ENCODE measurements at places on chromosomes 1 and 21.

- DNase-seq, result no peak
Observed at GRCh38 chr1:45478121-45478814, 12.7 kb downstream of the TESK2 start.

- no peak for DNase-seq
Observed at GRCh38 chr1:82782599-82782998, 981.9 kb downstream of the ADGRL2 start.

DNA sequence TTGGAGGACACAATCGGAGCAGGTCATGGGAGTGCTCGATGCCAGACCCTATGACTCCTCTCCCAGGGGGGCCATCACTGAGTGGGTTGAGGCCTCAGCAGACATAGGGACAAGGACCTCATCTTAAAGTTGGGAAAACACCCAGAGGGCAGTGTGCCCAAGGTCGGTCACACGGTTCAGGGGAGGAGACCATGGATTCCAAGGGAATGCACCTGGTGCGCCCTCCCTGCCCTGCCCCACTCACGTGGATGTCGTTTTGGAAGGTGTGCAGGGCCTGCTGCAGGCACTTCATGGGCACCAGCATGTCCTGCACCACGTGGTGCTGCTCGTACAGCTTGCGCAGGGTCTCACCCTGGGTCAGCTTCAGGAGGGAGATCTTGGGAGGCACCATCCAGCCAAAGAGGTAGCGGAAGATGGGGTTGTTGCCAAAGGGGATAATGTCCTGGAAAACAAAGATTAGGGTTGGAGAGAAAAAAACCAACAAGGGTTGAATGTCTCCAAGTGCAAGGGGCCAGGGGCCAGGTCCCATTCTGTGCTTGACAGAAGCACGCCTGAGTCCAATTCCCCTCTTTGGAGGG lies 33.1 kb downstream of the DHCR24 start:
- no peak for DNase-seq

DNA sequence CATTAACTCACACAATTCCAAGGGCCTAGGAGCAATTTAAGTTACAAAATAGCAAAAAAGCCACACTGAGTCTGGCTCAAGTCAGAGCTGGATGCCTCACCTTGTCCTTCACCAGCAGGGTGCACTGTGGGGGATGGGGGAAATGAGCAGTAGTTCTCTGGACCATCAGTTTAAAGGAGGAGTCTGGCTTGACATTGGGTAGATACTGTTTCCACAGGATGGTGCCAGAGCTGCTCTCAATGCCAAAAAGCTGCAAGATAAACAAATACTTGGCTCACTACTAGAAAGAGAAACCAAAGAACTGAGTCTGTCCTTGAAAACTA lies 18.8 kb downstream of the EMC1 start:
- no peak for DNase-seq

- DNase-seq, result peak; percentile 33
Observed at GRCh38 chr21:21003701-21004100, 5.5 kb downstream of the NCAM2 start.

DNA sequence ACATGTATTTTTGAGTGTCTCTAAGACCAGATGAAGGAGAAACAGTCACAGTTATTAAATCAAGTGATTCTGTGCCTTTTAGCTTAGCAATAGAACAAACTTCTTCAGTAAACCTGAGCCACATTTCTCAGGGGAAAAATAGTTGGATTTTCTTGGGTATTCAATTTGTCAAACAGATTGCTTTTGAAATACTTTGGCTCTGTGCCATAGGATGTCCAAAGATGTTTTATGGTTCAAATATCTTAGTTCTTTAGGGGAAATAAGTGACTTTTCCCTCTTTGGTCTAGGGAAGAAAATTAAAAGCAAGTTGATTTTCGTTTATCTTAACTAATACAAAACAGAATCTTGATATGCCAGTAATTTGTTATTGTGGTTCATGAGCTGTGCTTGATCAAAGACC lies 125.9 kb downstream of the ATP5PO start:
- no peak for DNase-seq

DNA sequence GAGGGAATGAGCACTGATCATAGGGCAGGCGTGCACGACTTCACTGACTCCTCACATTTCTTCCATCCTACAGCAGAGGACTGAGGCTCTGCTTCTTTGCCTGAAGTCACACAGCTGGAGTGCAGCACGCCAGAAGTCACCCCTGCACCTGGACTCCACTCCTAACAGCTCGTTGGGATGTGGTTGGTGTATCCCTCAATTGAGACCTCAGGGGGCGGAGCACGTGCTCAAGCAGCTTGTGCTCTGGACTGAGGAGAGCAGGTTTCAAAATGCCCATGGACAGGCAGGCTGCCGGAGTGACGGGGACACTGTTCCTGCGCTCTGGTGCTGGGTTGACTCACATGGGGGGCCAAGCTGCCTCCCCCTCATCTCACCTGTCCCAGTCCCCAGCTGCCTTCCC lies 13.9 kb downstream of the CHIT1 start:
- peak; percentile 50 for DNase-seq

- DNase-seq, result no peak
Observed at GRCh38 chr1:105894006-105894405, 1162.5 kb upstream of the PRMT6 start.

- no peak for DNase-seq
Observed at GRCh38 chr1:44637702-44638411, 36.4 kb downstream of the TMEM53 start.

- peak; percentile 96 for DNase-seq
Observed at GRCh38 chr1:169018751-169019150, 87.7 kb upstream of the ATP1B1 start.

DNA sequence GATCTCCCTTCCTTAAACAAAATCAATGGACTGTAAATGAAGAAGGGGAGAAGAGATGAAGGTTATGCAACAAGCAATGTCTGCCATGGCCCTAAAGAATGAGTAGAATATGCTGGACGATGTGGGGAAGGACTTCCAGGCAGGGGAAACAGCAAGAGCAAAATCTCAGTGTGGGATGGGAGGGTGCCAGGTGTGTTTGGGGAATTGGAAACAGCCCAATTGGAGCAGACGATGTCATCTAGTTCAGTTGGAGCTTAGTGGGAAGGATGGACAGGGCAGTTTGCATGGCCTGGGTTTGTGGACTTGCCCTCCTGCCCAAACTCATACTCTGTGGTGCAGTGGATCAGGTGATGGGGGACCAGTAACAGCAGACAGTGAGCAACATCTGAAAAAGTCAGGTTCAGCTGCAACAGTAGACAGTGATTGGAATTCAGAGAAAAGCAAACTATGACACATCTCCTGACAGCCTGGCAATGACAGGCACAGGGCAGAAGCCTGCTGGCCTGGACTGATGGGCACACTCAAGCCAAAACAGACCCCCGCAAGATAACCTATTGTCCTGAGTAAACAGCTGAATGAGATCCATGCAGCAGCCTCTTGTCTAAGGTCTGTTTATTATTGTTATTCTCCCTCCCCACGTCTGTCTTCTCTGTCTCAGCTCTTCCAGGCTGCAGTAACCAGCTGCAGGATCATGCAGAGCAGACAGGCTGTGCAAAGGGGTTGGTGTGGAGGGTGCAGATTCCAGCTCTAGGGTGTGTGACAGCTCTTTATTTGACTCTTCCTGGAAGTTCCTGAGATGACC lies 50.5 kb upstream of the PRELP start:
- DNase-seq, result peak; percentile 63

- peak; percentile 6 for DNase-seq
Observed at GRCh38 chr1:88877382-88877825, 14.0 kb downstream of the GTF2B start.

GRCh38 chr1:105137543-105138457 lies 1388.1 kb downstream of the AMY1C start:
- peak; percentile 84 for DNase-seq

DNA sequence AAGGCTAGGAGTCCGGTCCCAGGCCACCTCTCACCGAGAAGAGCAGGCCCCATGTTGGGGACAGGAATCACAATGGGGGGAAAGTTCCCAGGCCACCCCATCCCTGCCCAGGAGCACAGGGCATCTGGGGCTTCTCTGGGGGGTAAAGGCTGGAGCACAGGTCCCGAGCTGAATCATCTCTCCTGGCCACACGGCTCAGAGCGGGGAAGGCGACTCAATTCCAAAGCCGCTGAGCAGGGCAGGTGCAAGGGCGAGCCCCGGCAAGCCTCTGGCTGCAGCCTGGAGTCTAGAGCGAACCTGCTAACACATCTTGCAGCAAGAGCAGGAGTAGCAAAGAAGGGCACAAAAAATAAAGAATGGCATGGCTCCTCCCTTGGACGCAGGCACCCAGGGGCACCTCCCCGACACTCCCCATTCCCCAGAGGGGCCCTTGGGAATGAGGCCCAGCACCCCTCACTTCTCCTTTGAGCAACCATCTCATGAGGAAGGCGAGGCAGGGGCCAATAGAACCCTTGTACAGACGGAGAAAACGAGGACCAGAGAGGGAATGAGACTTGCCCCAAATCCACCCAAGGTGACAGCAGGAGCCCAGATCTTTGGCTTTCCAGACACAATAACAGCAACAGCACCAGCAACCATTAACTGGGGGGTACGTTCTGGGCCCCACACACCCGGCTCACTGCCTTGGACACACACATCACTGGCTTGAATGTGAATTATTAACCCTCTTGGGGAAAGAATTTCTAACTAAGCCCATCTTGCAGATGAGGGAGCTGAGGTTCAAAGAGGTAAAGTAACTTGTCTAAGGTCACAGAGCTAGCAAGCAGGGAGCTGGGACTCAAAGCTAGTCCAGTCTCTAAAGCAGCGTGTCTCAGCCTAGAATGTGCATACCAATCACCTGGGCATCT lies 20.7 kb upstream of the ALDH4A1 start:
- DNase-seq, result no peak

DNA sequence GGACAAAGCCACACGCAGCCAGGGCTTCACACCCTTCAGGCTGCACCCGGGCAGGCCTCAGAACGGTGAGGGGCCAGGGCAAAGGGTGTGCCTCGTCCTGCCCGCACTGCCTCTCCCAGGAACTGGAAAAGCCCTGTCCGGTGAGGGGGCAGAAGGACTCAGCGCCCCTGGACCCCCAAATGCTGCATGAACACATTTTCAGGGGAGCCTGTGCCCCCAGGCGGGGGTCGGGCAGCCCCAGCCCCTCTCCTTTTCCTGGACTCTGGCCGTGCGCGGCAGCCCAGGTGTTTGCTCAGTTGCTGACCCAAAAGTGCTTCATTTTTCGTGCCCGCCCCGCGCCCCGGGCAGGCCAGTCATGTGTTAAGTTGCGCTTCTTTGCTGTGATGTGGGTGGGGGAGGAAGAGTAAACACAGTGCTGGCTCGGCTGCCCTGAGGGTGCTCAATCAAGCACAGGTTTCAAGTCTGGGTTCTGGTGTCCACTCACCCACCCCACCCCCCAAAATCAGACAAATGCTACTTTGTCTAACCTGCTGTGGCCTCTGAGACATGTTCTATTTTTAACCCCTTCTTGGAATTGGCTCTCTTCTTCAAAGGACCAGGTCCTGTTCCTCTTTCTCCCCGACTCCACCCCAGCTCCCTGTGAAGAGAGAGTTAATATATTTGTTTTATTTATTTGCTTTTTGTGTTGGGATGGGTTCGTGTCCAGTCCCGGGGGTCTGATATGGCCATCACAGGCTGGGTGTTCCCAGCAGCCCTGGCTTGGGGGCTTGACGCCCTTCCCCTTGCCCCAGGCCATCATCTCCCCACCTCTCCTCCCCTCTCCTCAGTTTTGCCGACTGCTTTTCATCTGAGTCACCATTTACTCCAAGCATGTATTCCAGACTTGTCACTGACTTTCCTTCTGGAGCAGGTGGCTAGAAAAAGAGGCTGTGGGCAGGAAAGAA lies 8.1 kb downstream of the PSRC1 start:
- DNase-seq, result peak; percentile 67

GRCh38 chr1:204507317-204508105 lies 8.7 kb upstream of the MDM4 start:
- DNase-seq, result peak; percentile 72

- no peak for DNase-seq
Observed at GRCh38 chr21:27825035-27825434, 858.1 kb upstream of the ADAMTS5 start.

GRCh38 chr1:17594690-17595601 lies 55.4 kb downstream of the ARHGEF10L start:
- no peak for DNase-seq

DNA sequence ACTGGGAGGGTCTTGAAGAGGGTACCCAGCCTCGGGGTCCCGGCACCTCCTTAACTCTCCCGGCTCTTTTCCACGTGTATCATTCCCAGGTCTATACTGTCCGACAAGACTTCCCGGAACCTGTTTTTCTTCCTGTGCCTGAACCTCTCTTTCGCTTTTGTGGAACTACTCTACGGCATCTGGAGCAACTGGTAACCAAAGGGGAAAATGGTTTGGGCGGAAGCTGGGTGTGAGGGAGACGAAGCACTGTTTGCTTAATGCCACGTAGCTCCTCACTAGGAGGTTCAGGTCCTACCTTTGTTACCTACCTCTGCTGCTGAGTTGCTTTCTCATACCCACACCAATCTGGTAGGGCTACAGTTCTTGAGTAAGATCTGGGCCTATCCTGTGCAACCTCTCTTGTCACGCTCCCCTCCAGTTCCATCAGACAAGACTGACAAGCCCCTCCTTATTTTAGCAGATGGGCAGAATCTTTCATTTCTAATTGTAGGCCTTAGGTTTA lies 642 bp downstream of the SLC30A7 start:
- peak; percentile 51 for DNase-seq

DNA sequence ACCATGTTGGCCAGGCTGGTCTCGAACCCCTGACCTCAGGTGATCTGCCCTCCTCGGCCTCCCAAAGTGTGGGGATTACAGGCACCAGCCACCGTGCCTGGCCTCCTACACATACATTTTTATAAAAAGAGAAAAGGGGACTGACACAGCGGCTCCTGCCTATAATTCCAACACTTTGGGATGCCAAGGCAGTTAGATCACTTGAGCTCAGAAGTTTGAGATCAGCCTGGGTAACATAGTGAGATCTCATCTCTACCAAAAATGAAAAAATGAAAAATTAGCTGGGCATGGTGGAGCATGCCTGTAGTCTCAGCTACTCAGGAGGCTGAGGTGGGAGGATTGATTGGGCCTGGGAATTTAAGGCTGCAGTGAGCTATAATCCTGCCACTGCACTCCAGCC lies 23.4 kb downstream of the ZNF281 start:
- no peak for DNase-seq

DNA sequence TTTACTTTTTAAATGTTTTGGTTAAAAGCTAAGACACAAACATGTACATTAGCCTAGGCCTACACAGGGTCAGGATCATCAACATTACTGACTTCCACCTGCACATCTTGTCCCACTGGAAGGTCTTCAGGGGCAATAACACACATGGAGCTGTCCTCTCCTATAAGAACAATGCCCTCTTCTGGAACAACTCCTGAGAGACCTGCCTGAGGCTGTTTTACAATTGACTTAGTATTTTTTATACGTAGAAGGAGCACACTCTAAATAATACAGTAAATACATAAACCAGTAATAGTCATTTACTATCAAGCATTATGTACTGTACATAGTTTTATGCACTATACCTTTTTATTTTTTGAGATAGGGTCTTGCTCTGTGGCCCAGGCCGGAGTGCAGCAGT lies 14.1 kb upstream of the MOB3C start:
- no peak for DNase-seq

All from NCI-H146 (cell line).